Liver (tissue), 10 donors: ENCODE measurements at places on chromosomes 2 and 18.
A peak's percentile ranks its signal among the peaks of the same experiment; 100 is the strongest.

GRCh38 chr2:100809506-100809905, 10.4 kb upstream of the NPAS2 start:
- no peak for DNase-seq

- no peak for DNase-seq
Observed at GRCh38 chr2:24538720-24539119, 47.7 kb downstream of the NCOA1 start.

DNA sequence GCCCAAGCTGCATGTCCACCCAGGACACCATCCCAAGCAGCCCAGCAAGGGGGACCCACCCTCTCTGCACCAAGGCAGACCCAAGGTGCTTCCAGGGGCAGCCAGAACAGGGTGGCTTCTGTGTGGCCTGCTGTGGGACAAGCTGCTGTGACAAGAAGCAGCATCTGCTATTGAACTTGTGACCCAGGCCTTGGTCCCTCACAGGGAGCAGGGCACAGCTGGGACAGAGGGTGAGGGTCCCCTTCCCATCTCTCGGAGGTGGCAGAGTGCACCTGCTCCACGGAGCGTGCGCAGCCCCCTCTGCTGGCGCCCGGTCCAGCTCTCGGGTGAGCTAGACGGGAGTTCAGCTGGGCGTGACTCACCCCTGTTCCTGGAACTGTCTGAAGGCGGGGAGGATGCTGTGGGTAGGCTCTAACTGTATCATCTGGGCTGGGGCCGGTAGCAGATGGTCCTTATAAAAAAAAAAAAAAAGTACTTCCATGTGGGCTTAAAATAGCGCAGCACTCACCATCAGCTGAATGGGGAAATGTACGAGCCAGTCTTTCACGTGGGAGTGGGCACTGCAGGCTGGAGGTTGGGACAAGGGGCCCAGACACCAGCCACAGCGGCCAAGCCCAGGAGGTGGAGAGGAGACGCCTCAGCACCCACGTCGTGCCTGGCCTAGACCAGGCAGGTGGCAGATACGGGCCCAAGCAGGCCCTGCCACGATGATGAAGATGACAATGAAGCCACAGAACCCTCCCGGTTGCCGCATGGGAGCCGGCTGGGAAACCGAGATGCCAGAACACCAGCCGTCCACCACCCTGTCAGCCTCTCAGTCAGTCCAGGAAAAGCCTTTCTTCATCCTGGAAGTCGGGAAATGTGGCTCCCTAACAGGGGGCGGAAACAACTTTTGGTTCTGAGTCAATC, 136.8 kb upstream of the ID2 start:
- peak; percentile 54 for DNase-seq

DNA sequence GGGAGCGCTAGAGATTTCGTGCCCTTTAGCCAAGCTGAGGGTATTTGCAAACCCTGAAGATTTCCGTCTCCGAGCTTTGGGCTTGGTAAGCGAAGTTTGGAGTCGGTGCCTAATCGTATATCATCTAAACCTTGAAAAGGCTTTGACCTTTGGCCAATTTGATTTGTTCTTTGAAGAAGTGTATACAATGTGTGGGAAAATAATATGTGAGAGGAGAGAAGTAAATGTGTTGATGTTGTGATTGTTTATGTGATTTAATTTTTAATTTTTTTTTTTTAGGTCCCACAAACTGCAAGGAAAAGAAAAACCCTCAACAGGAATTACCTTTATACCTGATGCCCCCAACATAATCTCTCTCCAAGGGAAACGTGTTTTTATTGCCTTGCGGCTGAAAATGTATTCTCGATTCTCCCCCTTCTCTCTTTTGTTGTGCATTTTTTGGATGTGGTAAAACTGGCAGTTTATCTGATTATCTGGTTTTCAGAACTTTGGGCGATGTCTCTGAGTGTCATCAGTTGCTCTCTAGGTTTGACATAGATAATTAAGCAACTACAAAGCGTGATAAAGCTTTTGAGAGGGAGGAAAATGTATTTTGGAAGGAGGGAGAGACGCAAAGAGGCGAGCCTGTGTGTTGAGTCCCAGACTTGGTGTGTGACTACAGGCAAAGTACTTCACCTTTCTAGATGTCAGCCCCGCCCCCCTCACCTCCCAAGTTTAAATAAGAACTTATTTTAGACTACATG, 912 bp upstream of the FBXO11 start:
- no peak for DNase-seq

DNA sequence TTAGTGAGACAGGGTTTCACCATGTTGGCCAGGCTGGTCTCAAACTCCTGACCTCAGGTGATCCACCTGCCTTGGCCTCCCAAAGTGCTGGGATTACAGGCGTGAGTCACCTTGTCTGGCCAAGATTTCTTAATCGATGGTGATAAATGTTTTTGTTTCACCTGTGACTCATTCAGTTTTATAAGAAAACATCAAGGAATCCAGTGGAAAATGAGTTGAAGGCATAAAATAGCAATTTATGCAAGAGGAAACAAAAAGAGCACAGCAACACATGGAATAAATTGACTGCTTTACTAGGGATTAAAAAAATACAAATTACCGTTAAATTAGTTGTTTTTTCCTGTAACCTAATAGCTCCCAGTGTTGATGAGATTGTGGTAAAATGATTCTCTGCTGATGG, 80.2 kb downstream of the CDK15 start:
- DNase-seq = no peak

GRCh38 chr2:209986415-209986814, 16.0 kb upstream of the RPE start:
- DNase-seq = no peak

DNA sequence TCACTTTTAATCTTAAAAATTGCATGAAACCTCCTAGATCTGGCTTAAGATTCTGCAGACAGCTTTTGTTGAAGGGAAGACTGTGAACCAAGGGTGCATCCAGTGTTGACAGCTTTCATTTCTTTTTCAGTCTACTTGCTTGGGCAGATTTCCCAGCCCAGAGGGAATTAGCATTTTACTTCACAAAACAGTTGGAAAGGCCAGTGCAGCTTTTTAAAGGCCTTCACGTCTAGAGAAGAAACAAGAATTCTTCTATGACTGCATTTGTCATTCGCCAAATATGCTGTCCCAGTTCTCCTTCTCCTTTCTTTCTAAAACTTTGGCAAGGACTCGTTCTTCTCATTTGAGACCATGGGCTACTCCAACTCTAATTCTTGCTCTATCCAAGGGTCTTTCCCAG, 17.4 kb downstream of the NTSR2 start:
- no peak for DNase-seq

DNA sequence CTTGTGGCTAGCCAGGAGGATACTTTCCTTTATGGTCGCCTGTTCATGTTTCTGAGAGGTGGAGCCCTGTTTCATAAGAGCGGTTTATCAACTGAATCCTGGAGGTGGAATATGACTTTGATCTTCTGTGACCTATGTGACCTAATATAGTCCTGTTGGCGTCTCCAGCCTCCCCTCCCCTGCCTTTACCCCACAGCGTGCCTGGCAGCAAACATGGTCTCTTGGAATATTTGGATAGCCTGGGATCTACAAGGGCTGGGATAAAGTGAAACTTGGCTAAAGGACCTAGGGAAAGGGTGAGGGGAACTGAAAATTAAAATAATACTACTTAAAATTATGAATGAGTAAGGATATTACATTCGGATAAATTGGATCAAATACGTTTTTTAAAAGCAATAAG, 246.0 kb downstream of the BABAM2 start:
- no peak for DNase-seq

DNA sequence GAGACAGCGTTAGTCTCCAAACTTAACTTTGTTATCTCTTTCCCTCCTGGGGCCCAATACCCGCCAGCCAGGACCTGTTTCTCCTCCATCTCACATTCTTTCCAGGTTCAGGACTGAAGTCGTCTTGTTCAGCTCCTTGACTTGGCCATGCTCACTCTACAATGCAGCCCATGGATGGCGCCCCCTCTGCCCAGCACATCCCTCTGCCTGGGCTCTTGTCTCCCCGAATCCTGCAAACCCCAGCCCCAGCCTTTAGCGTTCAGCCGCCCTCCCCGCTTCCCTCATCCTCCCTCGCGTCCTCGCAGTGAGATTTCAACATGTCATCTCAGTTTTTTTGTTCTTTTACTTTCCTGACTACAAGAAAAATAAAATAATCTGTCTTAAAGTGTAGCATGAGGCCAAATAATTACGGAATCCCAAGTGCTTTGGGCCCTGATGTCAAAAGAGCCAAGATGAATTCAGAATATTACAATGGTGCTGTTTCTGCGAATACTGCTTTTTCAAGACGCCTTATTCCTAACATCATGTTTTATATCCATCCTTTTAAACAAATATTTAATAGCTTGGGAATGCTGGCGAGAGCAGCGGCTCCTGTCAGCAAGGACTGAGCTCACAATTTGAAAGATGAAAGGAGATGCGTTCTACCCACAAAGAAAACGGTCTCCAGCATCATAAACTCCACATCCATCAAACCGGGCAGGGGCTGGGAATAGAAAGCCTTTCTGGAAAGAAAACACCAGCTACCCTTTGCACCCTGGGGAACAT, 1.0 kb downstream of the FAM178B start:
- no peak for DNase-seq

DNA sequence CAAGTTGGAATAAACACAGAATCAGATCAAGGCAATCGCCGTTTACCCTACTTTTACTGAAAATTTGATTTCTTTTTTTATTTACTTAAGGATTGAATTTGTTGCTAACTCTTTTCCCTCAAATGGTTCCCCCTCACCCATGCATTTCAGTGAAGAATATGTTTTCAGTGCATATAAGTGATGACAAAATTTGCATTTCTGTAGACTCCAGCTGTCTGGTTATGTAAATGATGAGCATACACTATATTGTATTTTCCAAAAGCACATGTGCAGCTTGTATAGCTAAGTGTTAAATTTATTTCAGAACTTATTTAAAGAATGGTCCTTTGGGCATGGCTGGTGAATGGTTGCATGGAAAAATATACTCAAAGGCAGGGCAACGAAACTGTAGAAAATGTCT, 437.7 kb downstream of the PTPRM start:
- DNase-seq = no peak

DNA sequence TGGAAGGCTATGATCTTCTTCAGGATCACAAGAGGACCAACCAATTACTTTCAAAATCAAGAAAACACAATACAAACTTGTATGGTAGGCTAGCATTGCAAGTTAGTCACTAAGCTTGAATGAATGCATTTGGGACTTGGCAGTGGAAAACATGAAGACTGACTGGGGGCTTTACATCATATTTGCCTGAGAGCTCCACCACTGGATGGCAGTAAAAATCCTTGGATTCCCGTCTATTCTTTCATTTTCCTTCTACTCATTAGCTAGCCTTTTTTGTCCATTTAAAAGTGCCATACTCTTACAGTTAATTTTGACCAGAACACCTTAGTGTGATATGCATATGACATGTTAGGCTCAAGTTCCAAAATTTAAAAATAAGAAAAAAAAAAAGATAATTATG, 63.5 kb upstream of the RASGRP3 start:
- DNase-seq = no peak

- no peak for DNase-seq
Observed at GRCh38 chr2:64402876-64403275, 51.1 kb upstream of the LGALSL start.

GRCh38 chr18:54080858-54081257, 143.6 kb downstream of the MBD2 start:
- no peak for DNase-seq

GRCh38 chr2:129135017-129135416, 816.3 kb upstream of the HS6ST1 start:
- DNase-seq = no peak

DNA sequence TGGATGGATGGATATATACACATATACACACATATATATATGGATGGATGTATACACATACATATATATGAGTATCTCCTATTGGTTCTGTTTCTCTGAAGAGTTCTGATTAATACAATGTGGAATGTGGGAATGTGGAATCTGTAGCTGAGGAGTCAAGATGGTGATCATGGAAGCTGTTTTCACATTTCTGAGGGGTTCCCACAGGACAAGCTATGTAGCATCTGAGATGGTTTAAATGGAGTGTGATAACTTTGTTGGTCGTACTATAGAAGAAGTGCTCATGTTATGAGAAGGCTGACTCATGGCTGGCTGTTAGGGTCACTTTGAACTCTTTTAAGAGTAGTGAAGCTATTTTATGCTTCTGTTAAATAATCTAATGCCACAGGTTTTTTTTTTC, 279.7 kb downstream of the MEIS1 start:
- DNase-seq = no peak

DNA sequence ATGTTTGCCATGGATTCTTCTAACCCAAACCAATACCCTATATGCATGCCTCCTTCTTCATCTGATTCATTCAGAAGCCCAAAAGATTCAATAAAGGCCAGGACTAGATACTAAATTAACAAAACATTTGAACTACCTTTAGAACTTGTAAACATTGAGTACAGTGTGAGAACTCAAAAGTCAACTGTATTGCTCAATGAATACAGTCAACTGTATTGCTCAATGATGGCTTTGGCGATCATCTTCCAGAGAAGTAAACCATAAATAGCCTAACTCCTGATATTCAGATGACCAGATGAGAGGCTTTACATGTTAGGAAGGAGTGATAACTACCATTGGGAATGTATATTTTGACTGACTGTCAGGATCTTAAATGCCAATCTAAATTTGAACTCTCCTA, 206.5 kb upstream of the ITGA4 start:
- no peak for DNase-seq

DNA sequence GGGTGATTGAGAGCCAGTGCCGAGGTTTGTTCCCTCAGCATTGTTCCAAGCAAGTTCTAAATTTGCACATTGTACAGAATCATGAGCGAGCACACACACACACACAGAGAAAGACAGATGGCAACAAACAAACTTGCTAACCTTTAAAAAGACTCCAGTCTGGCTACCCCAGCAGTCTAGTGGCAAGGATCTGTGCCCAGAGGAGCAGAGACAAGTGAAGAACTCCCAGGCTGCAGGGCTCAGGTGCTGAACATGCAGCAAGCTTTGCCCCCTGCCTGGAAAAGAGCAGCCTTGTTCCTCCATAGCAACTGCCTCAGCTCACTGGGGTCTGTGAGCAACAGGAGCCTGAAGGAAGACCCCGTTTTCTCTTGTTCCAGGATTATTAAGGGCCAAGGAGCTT, 169.2 kb upstream of the CCDC68 start:
- DNase-seq = no peak

GRCh38 chr18:42578792-42579191, 536.7 kb downstream of the RIT2 start:
- no peak for DNase-seq

- DNase-seq = no peak
Observed at GRCh38 chr2:238129166-238130010, 9.1 kb upstream of the KLHL30 start.

DNA sequence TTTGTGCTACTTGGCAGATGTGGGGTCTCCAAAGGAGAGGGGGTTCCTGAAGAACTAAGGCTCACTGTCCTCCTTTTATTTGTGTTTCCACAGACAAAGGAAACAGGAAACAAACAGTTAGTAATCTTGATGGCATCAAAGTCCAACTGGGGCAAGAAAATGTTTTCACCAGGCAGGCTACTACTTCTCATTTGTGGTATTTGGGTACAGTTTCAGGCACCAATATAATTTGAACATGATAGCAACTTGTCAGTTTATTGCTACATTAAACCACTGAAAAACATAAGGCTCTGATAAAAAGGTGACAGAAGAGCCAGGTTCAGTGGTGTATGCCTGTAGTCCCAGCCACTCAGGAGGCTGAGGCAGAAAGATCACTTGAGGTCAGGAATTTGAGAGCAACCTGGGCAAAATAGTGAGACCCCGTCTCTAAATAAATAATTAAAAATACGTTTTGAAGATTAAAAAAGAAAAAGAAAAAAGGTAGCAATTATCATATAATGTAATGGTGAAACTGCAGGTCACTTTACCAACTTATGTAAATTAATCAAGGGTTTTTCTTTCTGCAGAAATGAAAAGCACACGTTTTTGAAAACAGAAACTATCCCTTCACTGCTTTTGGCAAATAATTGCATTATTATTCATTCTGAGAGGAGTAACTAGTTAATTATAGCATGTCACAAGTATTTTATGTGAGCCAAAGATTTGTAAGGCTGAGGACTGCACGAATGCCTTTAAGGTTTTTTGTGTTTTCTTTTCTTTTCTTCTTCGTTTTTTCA, 157.5 kb upstream of the CAVIN2 start:
- DNase-seq = no peak
